ENCODE measurements at places on chromosomes 7 and 10. TPM values are rescaled to one million over a fixed set of nuclear protein-coding genes. Genes with fewer than 3 reads are reported as not detected.

Gene ATP5MK
- total RNA-seq: 369 TPM

Gene MLXIPL
- total RNA-seq: 15.6 TPM

Gene PLEKHS1
- not detected for total RNA-seq

Gene ADRA2A
- total RNA-seq: 0.67 TPM

Gene DPYSL4
- 0.12 TPM for total RNA-seq

Gene TMEM229A
- total RNA-seq: 0.88 TPM

Gene ERVW-1
- total RNA-seq: 0.51 TPM

Gene GPAM
- total RNA-seq: 44.4 TPM

Gene TAS2R5
- total RNA-seq: 1.7 TPM

Gene BLOC1S2
- 52.8 TPM for total RNA-seq

Gene LRRC4
- total RNA-seq: not detected

DNA sequence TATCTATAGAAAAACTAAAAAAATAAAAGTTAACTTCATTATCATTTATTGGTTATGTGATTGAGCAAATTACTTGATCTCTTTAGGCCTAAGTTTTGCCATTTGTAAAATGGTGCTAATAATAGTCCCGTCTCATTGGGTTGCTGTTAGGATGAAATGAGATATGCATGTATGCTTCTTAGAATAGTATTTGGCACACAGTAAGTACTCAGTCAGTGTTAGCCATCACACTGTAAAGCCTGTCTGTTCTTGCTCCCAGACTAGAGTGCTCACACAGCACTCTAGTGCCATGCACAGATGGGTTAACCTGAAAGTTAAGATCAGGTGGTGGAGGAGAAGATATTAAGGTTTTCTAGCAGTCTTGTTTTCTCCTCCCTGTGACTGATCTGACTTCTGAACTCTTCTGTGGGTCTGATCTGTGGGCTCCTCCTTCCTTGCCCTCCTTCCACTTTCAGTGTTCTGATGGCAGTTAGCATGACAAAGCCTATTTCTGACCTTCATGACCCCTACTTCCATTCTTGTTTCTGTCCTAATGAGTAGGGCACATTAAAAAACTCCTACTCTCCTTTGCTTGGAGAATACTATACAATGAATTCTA lies 167.5 kb downstream of the RNLS start:
- no peak for DNase-seq

GRCh38 chr7:105662998-105663397 lies 81.7 kb upstream of the EFCAB10 start:
- DNase-seq: no peak

- DNase-seq: no peak
Observed at GRCh38 chr7:91520645-91521044, 256.4 kb downstream of the FZD1 start.

DNA sequence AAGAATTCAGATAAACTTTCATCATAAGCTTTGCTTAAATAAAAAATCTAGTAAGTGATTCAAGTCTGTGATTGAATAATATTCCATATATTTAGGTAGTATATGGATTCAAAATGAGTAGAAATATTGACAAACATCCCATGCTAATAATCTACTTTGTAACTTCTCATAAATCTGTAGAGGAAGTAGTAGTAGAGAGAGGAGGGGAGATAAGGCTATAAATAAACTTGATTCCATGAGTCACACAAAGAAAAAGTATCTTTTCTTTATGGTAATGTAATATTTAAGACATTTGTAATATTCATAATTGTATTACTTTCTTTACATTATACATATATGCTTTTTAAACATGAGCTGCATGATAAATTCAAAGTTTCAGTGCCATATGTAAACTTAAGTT lies 25.6 kb upstream of the CD36 start:
- DNase-seq: no peak

DNA sequence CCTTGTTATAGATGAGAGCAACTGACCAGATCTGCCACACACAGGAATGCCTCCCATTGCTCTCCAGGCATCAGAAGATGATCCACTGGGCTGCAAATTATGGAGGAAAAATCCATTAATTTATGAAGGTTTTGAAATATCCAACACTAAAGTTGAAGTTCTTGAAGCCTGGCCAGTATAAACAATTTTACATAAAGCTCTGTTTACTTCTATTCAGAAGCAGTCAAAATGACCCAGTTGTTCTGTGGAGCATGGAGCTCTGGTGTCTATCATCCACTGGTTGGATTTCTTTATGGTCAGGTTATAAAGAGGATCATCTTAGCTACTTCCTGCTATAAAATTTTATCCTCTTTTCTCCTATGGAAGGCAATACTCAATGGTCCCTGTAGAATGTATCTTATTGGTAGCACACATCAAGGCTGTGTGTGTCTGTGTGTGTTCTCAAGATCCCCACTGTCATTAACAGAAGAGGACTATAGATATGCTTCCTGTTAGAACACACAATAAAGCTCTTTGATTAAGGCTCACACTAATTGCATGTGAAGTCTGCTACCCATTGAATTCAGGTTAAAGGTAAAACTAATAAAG lies 747.4 kb downstream of the SUGCT start:
- no peak for DNase-seq

DNA sequence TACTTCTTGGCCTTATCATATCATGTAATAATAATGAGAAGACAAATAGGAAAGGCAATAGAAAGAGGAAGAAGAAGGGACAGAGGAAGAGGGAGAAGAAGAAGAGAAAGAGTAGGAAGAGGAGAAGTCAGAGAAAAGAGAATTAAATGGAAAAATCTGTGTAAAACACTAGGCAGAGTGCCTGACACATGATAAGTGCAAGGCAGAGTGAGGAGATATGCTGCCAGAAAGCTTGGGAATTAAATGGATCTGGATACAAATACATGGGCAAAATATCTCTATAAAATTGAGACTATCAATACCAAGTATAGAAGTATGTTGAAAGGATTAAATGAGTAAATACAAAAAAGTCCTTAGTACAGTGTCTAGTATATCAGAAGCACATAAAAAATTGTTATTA lies 124.8 kb downstream of the CACNA2D1 start:
- DNase-seq: no peak

- no peak for DNase-seq
Observed at GRCh38 chr7:8035192-8035591, 66.6 kb downstream of the GLCCI1 start.

DNA sequence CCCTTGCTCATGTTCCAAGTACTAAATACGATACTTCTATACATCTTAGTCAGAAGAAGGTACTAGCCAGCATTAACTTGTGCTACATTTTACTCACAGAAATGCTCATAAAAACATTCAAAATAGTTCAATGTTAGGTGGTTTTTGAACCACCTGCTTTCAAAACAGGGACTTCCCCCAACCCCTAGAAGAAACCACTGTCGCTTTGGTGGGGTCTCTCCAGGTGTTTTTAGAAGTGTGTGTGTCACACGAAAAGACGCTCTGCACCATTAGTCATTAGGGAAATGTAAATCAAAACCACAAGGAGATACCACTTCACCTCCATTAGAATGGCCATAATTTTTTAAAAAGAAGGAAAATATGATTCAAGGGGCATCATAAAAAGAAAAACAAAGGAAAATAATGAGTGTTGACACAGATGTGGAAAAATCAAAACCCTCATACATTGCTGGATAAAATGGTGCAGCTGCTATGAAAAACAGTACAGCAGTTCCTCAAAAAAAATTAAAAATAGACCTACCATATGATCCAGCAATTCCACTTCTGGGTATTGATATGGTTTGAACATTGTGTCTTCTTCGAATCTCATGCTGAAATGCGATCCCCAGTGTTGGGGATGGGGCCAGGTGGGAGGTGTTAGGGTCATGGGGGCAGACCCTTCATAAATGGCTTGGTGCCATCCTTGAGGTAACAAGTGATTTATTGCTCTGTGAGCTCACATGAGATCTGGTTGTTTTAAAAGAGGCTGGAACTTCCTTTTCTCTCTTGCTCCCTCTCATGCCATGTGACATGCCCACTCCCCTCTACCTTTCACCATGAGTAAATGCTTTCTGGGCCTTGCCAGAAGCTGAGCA lies 74.2 kb downstream of the MALSU1 start:
- DNase-seq: no peak

GRCh38 chr10:36676756-36677430 lies 448.5 kb upstream of the ANKRD30A start:
- no peak for DNase-seq

DNA sequence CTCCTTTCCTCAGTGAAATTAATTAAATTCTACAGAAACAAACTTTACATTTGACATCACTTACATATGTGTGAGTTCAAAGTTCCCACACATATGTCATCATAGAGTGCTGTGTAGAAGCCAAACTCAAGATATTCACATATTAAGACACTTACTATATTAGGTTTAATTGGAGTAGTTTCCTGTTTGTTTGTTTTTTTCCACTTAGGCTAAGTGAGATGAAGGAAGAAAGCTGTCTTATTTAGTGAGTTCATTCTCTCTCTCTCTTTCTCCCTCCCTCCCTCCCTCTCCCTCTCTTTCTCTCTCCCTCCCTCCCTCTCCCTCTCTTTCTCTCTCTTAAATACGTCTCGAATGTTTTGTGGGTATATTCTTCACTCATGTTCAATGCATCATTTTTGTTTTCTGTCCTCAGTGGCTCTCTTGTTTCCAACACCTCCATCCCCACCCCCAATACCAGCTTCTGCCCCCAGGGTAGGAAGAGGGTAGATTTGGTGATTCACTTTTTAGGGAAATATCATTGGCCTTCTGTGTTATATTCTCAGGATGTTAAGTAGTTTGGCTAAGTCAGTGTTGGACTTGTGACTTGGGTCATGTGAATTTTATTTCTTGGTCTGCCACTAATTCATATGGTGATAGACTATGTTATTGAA lies 262.0 kb downstream of the FRMD4A start:
- DNase-seq: no peak

GRCh38 chr10:35262436-35262835 lies 73.9 kb upstream of the CCNY start:
- DNase-seq: no peak

GRCh38 chr7:90211391-90212148 lies at the start of gene STEAP2:
Gene STEAP2 (plus strand): TSS chr7:90211740. CDS start chr7:90225083, 13,343 bp downstream.
- peak; percentile 93 for DNase-seq

- DNase-seq: no peak
Observed at GRCh38 chr10:129704786-129705525, 237.9 kb downstream of the MGMT start.

DNA sequence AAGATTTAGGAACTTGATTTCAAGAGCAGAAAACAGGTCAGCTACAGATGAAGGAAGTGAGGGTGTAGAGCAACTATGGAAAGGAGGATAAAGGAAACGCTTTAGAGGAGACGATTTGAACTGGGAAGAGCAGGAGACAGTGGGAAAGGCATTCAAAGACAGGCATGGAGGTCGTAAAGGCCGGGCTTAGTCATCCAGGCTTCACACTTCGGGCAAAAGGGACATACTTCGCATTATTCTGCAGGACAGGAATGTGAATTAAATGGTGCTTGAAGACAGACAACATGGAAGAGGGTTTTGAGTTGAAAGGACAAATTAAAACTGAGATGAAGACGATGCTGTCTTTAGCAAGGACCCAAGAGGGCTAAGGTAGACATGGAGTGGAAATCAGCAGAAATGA lies 8.1 kb downstream of the FAM171A1 start:
- DNase-seq: peak; percentile 68

DNA sequence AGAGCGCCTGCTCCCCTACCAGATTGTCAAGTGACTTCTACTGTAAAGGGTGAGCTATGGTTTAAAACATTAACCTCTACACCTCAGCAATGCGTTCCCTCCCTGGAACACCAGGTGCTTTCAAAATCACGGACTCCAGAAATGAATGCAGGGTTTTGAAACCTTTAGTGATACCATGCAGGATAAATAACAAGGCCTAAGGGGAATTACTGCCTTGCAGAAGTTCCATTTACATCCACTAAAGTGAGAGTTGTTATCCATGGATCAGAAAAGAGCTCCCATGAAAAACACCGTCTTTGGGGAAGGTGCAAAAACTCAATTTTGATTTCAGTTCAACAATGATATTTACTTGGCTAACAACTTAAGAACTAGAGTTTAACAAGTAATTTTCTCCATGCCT lies 4.0 kb downstream of the FZD8 start:
- DNase-seq: no peak

GRCh38 chr7:78226059-78226719 lies 427.6 kb downstream of the PHTF2 start:
- no peak for DNase-seq

GRCh38 chr7:80883154-80884025 lies 35.5 kb downstream of the SEMA3C start:
- DNase-seq: peak; percentile 73

DNA sequence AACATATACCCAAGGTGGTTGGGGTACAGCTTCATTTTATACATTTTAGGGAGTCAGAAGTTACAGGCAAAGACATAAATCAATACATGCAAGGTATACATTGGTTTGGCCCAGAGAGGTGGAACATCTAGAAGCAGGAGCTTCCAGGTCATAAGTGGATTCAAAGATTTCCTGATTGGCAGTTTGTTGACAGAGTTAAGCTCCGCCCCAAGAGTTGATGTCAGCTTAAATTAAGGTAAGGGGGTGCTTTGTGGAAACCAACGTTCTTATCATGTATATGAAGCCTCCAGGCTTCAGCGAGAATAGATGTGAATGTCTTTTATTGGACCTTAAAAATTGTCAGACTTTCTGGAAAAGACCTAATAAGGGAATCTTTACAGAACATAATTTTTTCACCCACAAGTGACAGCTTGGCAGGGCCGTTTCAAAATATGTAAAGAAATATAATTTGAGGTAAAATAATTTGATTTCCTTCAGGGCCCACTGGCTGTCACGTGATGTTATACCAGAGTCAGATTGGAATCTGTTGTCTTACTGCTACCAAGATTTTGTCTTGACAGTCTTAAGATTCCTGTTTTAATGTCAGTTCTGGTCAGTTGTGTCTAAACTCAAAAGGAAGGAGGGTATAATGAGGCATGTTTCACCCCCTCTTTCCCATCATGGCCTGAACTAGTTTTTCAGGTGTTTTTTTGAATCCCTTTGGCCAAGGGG lies 6.3 kb upstream of the PANK1 start:
- DNase-seq: no peak

GRCh38 chr10:127354255-127354654 lies 157.9 kb upstream of the INSYN2A start:
- no peak for DNase-seq

DNA sequence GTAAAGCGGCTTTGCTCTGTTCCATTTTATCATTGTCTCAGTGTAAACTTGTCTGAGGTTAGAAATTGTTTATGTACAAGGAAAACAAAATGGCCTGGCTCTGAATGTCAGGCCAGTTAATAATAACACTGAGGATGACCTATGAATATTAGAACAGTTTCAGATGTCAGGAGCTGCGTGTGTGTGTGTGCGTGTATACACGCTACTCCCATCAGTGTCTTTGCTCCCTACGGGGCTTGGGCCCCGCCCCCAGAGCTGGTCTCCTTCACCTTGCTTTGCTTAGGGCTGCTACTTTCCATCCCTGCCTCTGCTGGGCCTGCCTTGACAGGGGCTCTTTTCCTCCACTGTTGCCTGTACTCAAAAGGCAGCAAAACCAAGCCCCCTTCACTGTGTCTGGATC lies 142.3 kb upstream of the BET1 start:
- no peak for DNase-seq

GRCh38 chr7:41887416-41887815 lies 184.5 kb upstream of the INHBA start:
- no peak for DNase-seq

DNA sequence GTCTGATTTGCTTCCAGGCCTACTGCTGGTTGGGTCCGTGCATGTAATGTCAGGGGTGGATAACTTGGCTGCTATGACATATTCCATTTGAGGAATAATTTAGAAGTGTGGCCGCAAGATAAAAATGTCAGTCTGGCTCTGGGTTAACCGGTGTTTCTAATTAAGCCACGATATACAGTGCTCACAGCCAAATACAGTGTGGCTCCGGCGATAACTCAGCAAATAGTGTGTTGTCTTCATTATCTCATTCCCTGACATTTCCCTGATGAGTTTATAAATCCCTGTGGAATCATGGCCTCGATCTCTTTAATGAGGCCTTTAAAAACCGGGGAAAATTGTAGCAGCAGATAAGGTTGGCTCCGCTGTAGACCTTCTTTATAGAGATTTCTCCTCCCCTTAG lies 1125.0 kb downstream of the TYW1 start:
- DNase-seq: no peak

Measured in Caco-2 (cell line).